Epithelial cell of alveolus of lung (primary cell): ENCODE measurements at places on chromosomes 5 and 9. TPM values are rescaled to one million over a fixed set of nuclear protein-coding genes. Genes with fewer than 3 reads are reported as not detected.

The OR1N2 gene
- total RNA-seq = not detected in 2 replicates

The OR1Q1 gene
- total RNA-seq = not detected in 2 replicates

The SLC34A1 gene
- not detected in 2 replicates for total RNA-seq

The PCDHGA8 gene
- total RNA-seq = 0.65 and 1.2 TPM in 2 replicates

The C1QTNF3 gene
- total RNA-seq = 0.13 and 0.64 TPM in 2 replicates

The CSNK1A1 gene
- 218 and 219 TPM in 2 replicates for total RNA-seq

The RABGAP1 gene
- 10.3 and 23.0 TPM in 2 replicates for total RNA-seq

The GARIN3 gene
- not detected in 2 replicates for total RNA-seq

The PRLR gene
- total RNA-seq = 0.13 and 0.16 TPM in 2 replicates

The SYK gene
- total RNA-seq = under 0.01 and 0.16 TPM in 2 replicates

The TAS2R1 gene
- total RNA-seq = not detected in 2 replicates

The PPP2R2B gene
- not detected in 2 replicates for total RNA-seq

The RELL2 gene
- 2.4 and 3.7 TPM in 2 replicates for total RNA-seq

The SLCO6A1 gene
- not detected in 2 replicates for total RNA-seq

The FBP1 gene
- not detected in 2 replicates for total RNA-seq

The SPINK13 gene
- total RNA-seq = not detected in 2 replicates

The DELE1 gene
- 35.0 and 75.5 TPM in 2 replicates for total RNA-seq

The MYOT gene
- not detected in 2 replicates for total RNA-seq
